SK-N-SH (cell line): ENCODE measurements at places on chromosomes 1 and 21.
A peak's percentile ranks its signal among the peaks of the same experiment; 100 is the strongest.

DNA sequence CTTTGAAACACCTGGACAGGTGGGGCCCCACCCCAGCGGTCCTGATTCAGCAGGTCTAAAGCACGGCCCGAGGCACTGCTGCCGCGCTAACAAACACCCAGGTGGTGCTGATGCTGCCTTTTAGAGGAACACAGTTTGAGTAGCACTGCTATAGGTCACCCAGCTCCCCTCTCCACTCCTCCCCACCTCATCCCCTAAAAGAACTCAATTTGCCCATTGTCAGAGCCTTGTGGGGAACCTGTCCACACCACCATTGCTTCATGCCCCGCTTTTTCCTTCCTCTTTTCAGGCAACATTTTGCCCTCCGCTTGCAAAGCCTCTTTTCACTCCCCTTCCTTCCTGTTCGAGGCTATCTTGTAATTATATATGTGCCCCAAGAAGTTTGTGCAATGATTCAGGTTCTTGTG is 26.2 kb upstream of the PADI4 start:
- DNase-seq: no peak
- H3K4me1 ChIP-seq: no peaks in the 10 kb centered on the region
- H3K36me3 ChIP-seq: no peaks in the 10 kb centered on the region
- H3K27me3 ChIP-seq: peaks cover 11% of the 10 kb centered on the region; the same call in 1 of the 2 replicates

DNA sequence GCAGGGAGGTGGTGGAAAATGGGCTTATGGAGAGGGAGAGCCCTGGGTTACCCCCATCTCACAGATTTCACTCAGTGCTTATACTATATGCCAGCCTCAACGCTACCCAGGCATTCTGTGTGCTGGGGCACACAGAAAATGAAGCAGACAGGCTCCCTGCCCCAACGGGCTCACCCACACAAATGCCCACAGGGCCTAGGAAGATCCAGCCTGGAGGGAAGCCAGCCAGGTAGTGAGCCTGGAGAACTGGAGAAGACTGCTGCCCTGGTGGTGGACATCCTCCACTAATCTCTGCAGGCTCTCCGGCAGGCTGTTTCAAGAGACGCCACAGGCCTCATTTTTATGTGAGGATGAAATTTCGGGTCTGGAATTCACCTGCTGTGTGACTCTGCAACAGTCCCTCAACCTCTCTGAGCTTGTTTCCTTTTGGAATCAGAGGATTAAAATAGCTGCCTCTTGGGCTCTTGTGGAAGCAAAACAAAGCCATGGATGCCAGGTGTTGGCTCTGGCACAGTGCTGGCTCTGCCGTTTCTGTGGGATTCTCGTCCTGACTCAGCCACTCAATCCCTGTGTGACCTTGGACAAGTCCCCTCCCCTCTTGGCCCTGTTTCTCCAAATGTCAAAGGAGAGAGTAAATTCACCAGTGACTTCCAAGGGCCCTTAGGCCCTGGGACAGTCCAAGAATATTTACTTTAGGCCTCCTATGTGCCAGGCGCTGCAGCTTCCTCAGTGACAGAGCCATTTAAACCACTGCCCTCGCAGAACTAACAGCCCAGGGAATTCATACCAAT is 3.6 kb downstream of the PAQR7 start:
- H3K4me1 ChIP-seq: no peaks in the 10 kb centered on the region
- DNase-seq: no peak
- no peaks in the 10 kb centered on the region for H3K27me3 ChIP-seq
- no peak overlapping the region for H3K4me3 ChIP-seq
- H3K27ac ChIP-seq: no peak overlapping the region
- no peaks in the 10 kb centered on the region; the same call in 1 of the 2 replicates for H3K36me3 ChIP-seq

DNA sequence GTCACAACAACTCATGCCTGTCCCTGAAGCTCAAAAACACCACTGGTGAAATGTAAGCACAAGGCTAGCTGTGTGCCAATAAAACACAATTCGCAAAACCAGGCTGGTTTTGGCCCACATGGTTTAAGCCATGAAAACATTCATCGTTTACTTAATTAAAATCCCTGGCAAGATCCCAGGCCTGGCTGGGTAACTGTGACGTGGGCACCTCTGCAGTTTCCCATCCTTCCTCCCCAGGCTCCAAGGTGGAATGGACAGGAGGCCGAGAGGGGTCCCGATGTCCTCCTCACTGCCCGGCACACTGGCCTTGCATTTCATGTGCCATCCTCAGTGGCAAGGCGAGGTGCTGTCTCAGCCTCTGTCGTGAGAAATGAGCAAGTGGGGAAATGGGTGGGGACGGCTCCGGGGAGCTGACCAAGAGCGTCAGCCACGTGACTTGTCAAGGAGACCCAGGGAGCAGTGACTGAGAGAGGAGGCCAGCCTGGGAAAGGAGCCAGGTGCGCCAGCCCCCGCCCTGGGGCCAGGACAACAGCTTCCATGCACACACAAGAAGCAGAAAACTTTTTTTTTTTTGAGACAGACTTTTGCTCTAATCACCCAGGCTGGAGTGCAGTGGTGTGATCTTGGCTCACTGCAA is 153.1 kb upstream of the RAB4A start:
- H3K36me3 ChIP-seq: no peaks in the 10 kb centered on the region
- no peak overlapping the region for H3K27ac ChIP-seq
- H3K27me3 ChIP-seq: no peaks in the 10 kb centered on the region
- H3K4me1 ChIP-seq: peaks cover 22% of the 10 kb centered on the region

- H3K27ac ChIP-seq: no peak overlapping the region
- H3K4me3 ChIP-seq: no peak overlapping the region
- no peaks in the 10 kb centered on the region for H3K27me3 ChIP-seq
- no peaks in the 10 kb centered on the region for H3K36me3 ChIP-seq
Observed at GRCh38 chr1:59605184-59605583, 209.6 kb upstream of the HOOK1 start.

GRCh38 chr1:58907398-58907797 is 123.6 kb upstream of the JUN start:
- H3K27me3 ChIP-seq: no peaks in the 10 kb centered on the region
- no peak overlapping the region for H3K27ac ChIP-seq
- no peak for DNase-seq

- no peaks in the 10 kb centered on the region for H3K27me3 ChIP-seq
- peaks cover 15% of the 10 kb centered on the region for H3K4me1 ChIP-seq
- peaks cover 63% of the 10 kb centered on the region for H3K36me3 ChIP-seq
- no peak overlapping the region for H3K27ac ChIP-seq
Observed at GRCh38 chr1:219179293-219179692, 5.6 kb downstream of the LYPLAL1 start.

GRCh38 chr1:59707178-59707791 is 107.5 kb upstream of the HOOK1 start:
- H3K27ac ChIP-seq: peak overlapping the region; percentile 58
- no peaks in the 10 kb centered on the region for H3K36me3 ChIP-seq
- no peaks in the 10 kb centered on the region for H3K27me3 ChIP-seq
- DNase-seq: no peak

GRCh38 chr1:11488966-11489625 is 10.1 kb downstream of the DISP3 start:
- no peak for DNase-seq
- no peak overlapping the region for H3K27ac ChIP-seq
- no peaks in the 10 kb centered on the region for H3K4me1 ChIP-seq
- no peak overlapping the region for H3K4me3 ChIP-seq

- H3K4me1 ChIP-seq: peaks cover 2% of the 10 kb centered on the region; the same call in 1 of the 2 replicates
- no peak overlapping the region for H3K4me3 ChIP-seq
- H3K27me3 ChIP-seq: no peaks in the 10 kb centered on the region
Observed at GRCh38 chr1:19758227-19758830, 41.4 kb downstream of the TMCO4 start.

DNA sequence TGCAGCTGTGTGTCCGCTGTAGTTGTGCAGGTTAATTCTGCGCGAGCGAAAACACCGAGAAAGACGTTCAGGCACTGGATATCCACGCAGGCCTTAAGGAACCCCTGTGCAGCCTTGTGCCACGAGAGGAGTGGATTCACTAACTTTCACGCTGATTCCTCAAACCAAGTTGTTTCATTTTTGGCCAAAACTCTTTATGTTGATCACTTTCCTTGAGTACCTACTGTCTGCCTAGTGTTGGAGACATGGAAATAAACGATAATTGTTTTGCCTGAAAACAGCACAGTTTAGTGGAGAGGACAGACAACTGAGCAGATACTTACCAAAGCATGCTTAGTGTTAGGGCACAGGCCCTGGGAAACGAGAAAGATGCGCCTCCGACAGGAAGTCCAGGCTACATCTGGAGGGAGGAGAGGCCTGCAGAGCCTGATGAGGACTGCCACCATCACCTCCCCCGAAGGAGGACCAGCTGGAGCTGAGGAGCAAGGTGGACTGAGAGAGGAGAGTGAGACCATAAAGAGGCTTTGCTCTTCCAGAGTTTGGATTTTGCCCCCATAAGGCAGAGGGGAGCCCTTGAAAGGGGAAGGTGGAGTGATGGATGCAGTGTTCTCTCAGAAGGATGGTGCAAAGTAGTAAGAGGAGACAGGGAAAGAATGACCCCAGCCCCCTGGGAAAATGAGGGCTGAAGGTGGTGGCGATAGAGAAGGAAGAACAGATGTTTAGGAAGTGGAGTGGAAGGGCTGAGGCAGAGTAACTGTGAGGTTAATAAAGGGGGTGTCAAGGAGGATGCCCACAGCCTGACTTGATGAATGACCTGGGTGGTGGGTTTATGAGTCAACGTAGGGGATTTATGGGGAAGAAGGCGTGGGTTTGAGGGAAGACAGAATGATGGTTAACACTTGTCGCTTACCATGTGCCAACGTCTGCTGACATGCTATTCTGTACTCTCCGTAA is 956 bp upstream of the SCAF4 start:
- DNase-seq: peak; percentile 52
- no peaks in the 10 kb centered on the region for H3K36me3 ChIP-seq
- peaks cover 20% of the 10 kb centered on the region for H3K4me1 ChIP-seq
- H3K4me3 ChIP-seq: peak overlapping the region; percentile 94
- H3K27me3 ChIP-seq: no peaks in the 10 kb centered on the region
- peak overlapping the region; percentile 97 for H3K27ac ChIP-seq

DNA sequence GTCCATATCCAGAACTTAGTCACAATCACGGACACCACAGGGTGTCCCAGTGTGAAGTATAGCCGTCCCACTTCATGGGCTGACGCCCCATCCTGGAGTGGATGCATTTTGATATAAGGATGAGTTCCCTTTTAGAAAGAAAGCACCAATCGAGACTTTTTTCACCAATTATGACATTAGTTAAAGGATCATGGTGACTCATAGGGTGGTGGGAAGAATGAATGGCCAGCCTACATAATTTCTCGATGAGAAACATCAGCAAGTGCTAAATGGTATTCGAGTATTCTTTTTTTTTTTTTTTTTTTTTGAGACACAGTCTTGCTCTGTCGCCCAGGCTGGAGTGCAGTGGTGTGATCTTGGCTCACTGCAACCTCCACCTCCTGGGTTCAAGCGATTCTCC is 38.5 kb upstream of the USP1 start:
- no peak for DNase-seq
- no peaks in the 10 kb centered on the region for H3K36me3 ChIP-seq
- no peaks in the 10 kb centered on the region; the same call in 1 of the 2 replicates for H3K27me3 ChIP-seq
- H3K4me3 ChIP-seq: no peak overlapping the region
- no peaks in the 10 kb centered on the region for H3K4me1 ChIP-seq

- H3K4me1 ChIP-seq: peaks cover 12% of the 10 kb centered on the region; the same call in 1 of the 2 replicates
- H3K27ac ChIP-seq: no peak overlapping the region
- no peaks in the 10 kb centered on the region for H3K36me3 ChIP-seq
Observed at GRCh38 chr1:17734609-17735008, 20.5 kb upstream of the ACTL8 start.

DNA sequence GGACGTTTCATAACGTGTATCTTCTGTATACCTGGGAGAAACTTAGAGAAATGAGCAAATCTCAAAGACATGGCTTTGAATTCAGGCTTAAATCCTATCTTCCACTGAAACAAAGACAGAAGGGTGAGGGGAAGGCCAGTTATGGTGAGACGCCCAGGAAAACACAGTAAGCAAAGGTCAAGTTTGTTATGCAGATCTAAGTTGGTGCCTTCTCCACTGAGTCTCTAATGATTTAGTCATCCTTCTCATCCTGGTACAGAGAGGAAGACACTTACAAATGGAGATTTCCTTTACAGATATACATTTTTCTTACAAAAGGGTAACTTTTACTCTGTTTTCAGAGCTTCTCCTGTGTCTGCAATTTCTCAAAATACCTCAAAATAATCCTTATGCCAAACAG is 64.4 kb downstream of the MAP3K7CL start:
- H3K27ac ChIP-seq: peak overlapping the region; percentile 97
- no peak for DNase-seq
- peaks cover 4% of the 10 kb centered on the region for H3K4me1 ChIP-seq
- H3K4me3 ChIP-seq: peak overlapping the region; percentile 50
